ENCODE measurements at places on chromosomes 7 and 10.

DNA sequence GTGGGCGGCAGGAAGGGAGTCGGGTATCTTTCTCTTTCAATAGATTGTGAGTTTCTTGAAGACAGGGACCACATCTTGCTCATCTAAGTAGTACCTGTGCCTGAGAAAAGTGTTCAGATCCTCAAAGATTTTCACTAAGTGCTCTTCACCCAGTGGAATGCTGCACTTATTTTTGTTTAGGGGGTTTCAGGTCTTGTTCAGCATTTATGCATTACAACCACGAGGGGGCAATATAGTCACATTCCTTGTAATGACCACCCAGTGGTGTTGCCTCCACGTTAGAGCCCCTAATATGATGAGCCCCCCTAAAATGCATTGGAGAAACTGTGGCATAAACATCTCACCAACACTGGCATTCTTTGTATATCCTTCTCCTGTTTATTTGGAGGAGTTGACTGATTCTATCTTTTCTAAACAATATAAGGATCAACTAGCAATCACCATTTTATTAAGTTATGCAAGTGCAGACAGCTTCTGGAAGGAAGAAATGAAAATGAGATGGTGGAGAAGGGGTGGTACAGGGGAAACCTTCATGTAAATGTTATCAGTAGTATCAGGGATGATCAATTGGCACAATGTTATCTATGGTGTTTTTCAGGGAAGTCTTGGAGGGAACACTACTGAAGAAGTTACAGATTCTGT, 3.1 kb upstream of the PAPSS2 start:
- no peak for DNase-seq

DNA sequence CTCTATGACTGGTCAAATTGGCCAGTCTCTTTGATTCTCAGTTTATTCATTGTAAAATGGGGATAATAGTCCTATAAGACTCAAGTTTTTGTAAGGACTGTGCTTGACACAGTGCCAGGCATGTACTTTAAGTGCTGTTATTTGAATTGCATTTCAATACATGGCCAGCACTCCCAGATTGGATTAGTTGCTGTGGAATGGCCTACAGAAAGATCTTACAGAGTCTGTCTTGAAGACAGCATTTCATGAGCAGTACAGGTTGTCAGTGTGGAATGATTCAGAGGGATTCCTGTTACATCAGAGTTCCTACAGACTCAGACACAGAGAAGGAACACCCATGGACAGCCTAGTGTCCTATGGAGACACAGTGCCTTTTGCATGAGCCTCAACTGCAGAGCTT, 238.1 kb upstream of the BMPER start:
- DNase-seq, result no peak

- DNase-seq, result no peak
These were observed 129.7 kb upstream of the FRMD4A start for GRCh38 chr10:14460447-14460846.

DNA sequence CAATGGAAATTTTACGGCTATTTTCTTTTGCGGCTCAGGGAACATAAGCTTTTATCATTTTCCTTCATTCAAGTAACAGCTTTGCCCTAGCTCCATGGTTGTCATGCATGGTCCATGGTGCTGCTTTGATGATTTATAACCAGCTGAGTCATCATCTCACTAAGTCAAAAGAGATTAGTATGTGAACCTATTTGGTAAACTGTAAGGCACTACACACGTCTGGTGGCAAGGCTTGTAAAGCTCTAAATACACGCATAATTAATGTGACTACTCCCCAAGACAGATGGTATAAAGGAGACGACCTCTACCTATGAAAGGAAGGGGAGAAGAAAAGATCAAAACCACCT, 340.2 kb downstream of the KCNMA1 start:
- no peak for DNase-seq

GRCh38 chr7:159035571-159036073, 109.0 kb downstream of the VIPR2 start:
- peak; percentile 88 for DNase-seq

DNA sequence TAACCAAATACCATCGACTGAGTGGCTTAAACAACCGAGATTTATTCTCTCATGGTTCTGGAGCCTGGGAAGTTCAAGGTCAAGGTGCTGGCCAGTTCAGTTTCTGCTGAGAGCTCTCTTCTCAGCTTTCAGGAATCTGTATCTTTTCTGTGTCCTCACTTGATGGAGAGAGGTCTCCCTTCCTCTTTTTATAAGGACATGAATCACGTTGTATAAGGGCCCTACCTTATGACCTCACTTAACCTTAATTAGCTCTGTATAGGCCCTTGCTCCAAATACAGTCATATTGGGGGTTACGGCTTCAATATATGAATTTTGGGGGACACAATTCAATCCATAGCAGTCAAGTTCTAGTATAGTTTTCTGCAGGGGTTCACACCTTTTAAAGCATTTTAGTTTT, 135.2 kb upstream of the ADO start:
- no peak for DNase-seq

Measured in mesenteric fat pad (tissue), 1 donor.